ENCODE measurements at places on chromosomes 7 and 10.

- no peak overlapping the region for H3K4me3 ChIP-seq
- peak overlapping the region; percentile 6 for H3K27ac ChIP-seq
- no peaks in the 10 kb centered on the region for H3K36me3 ChIP-seq
- DNase-seq = no peak
Observed at GRCh38 chr7:158424531-158424930, 163.1 kb downstream of the PTPRN2 start.

DNA sequence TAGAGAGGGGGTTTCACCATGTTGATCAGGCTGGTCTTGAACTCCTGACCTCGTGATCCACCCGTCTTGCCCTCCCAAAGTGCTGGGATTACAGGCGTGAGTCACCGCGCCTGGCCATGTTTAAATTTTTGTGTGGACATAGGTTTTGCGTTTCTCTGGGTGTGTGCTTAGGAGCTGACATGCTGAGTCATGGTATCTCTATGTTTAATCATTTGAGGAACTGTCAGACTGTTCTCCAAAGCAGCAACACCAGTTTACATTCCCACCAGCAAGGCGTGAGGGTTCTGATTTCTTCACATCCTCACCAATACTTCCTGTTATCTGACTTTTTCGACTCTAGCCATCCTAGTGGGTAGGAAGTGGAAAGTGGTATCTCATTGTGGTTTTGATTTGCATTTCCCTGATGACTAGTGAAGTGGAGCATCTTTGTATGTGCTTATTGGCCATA, 153.7 kb downstream of the DNAJB6 start:
- no peaks in the 10 kb centered on the region for H3K27me3 ChIP-seq
- H3K36me3 ChIP-seq = no peaks in the 10 kb centered on the region
- H3K27ac ChIP-seq = peak overlapping the region; percentile 24
- peak overlapping the region; percentile 39 for H3K4me3 ChIP-seq

- no peaks in the 10 kb centered on the region for H3K4me1 ChIP-seq
- no peak overlapping the region for H3K27ac ChIP-seq
- H3K4me3 ChIP-seq = no peak overlapping the region
- H3K27me3 ChIP-seq = no peaks in the 10 kb centered on the region
Observed at GRCh38 chr7:79241288-79242060, 212.0 kb downstream of the MAGI2 start.

GRCh38 chr10:70169649-70170364, 507 bp downstream of the SAR1A start:
- peaks cover 38% of the 10 kb centered on the region for H3K4me1 ChIP-seq
- H3K27ac ChIP-seq = peak overlapping the region; percentile 97
- H3K4me3 ChIP-seq = peak overlapping the region; percentile 96
- DNase-seq = no peak
- peaks cover 2% of the 10 kb centered on the region for H3K36me3 ChIP-seq
- H3K27me3 ChIP-seq = no peaks in the 10 kb centered on the region

DNA sequence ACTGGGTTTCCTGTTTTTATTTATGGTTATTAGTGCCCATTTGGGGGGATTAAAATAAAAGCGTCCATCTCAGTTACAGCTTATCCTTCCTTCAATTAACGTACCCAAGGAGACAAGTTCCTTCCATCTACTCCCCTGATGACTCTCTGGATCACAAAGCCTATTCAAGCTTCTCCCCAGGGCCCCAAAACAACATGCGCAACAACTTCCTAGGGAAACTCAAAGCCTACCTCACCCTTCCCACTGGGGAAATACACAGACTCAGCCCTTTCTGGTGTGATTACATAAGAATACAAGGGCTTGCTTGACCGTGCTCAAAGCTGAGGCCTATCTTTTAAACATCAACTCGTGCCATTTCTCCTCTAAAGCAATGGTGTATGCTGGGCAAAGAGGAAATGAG, 112.4 kb downstream of the CDK6 start:
- DNase-seq = no peak
- H3K27ac ChIP-seq = no peak overlapping the region
- H3K4me3 ChIP-seq = no peak overlapping the region
- H3K27me3 ChIP-seq = no peaks in the 10 kb centered on the region
- H3K4me1 ChIP-seq = peaks cover 17% of the 10 kb centered on the region

GRCh38 chr10:119516381-119517234, 25.9 kb downstream of the RGS10 start:
- H3K27me3 ChIP-seq = no peaks in the 10 kb centered on the region
- peaks cover 2% of the 10 kb centered on the region for H3K36me3 ChIP-seq
- peaks cover 37% of the 10 kb centered on the region for H3K4me1 ChIP-seq

- H3K27me3 ChIP-seq = peaks cover 48% of the 10 kb centered on the region
- DNase-seq = no peak
- H3K4me1 ChIP-seq = peaks cover 5% of the 10 kb centered on the region
- no peak overlapping the region for H3K27ac ChIP-seq
Observed at GRCh38 chr10:48604039-48604990, 558 bp downstream of the ARHGAP22 start.

- no peak for DNase-seq
- peaks cover 13% of the 10 kb centered on the region for H3K27me3 ChIP-seq
- H3K27ac ChIP-seq = no peak overlapping the region
- H3K4me3 ChIP-seq = no peak overlapping the region
Observed at GRCh38 chr10:62860946-62861345, 44.8 kb upstream of the EGR2 start.

DNA sequence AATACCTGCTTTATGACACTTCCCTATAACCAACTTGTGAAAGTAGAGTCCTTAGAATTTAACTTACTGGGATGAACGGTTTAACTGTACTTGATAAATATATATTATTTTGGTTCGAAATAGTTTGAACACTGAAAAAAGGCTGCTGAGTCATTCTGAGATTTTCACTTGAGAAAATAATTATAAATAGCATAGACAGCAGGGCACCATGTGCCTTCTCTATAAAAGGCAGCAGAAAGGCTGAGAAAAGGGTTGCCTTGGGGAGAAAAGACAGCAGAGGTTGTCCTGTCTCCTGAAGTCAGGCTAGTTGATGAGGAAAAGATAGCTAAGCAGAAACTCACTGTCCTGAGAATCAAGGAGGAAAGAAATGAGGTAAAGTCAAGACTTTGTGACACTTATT, 92.4 kb downstream of the CTTNBP2 start:
- peaks cover 9% of the 10 kb centered on the region for H3K27me3 ChIP-seq
- H3K4me3 ChIP-seq = no peak overlapping the region
- no peak overlapping the region for H3K27ac ChIP-seq
- no peaks in the 10 kb centered on the region for H3K36me3 ChIP-seq

DNA sequence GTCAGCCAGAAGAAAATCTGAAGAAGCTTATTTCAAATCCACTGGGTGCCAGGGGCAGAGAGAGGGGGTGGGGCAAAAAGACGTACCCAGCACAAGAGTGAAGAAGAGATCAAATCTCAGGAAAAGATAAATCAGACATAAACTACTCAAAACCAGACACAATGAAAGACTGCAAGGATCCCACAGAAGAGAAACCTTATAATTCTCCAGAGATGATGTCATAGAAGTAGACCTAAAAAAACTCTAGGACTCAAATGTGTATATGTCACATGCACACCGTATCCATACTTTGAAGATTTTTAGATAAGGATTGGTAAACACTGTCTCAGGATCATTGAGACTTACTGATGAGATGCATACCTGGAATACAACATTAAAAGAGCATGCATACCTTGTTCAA, 98.5 kb upstream of the PIK3CG start:
- H3K4me1 ChIP-seq = peaks cover 26% of the 10 kb centered on the region
- H3K27me3 ChIP-seq = no peaks in the 10 kb centered on the region
- H3K36me3 ChIP-seq = peaks cover 2% of the 10 kb centered on the region
- no peak for DNase-seq
- peak overlapping the region; percentile 87 for H3K27ac ChIP-seq
- H3K4me3 ChIP-seq = peak overlapping the region; percentile 15

- H3K27me3 ChIP-seq = peaks cover 12% of the 10 kb centered on the region
- H3K4me3 ChIP-seq = no peak overlapping the region
- no peaks in the 10 kb centered on the region for H3K36me3 ChIP-seq
- no peak for DNase-seq
- no peaks in the 10 kb centered on the region for H3K4me1 ChIP-seq
Observed at GRCh38 chr10:58919927-58920654, 256.4 kb upstream of the PHYHIPL start.

DNA sequence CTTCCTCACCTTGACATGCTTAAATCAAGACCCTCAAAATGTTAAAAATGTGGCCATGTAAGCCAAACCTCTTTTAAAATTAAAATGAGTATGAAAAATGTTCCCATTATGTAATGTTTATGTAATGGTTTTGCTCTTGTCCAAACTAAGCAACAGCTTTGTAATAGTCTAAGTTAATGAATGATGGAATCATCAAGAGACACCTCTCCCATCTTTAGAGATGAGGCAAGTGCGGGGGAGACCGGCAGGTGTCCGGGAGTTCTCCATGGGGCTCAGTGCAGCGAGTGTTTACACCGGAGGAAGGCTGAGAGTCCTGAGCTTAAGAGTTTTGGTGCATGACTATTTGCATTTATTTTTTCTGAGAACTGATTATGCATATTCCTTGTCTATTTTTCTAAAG, 384.9 kb upstream of the RNF32 start:
- H3K36me3 ChIP-seq = no peaks in the 10 kb centered on the region
- H3K27me3 ChIP-seq = peaks cover 42% of the 10 kb centered on the region
- H3K27ac ChIP-seq = no peak overlapping the region
- no peaks in the 10 kb centered on the region for H3K4me1 ChIP-seq

- H3K36me3 ChIP-seq = no peaks in the 10 kb centered on the region
- no peak overlapping the region for H3K27ac ChIP-seq
- DNase-seq = no peak
- no peak overlapping the region for H3K4me3 ChIP-seq
- no peaks in the 10 kb centered on the region for H3K4me1 ChIP-seq
Observed at GRCh38 chr10:790821-791551, 101.5 kb upstream of the DIP2C start.

- H3K36me3 ChIP-seq = no peaks in the 10 kb centered on the region
- H3K4me1 ChIP-seq = peaks cover 8% of the 10 kb centered on the region
- no peak overlapping the region for H3K4me3 ChIP-seq
- no peak for DNase-seq
- no peak overlapping the region for H3K27ac ChIP-seq
- H3K27me3 ChIP-seq = no peaks in the 10 kb centered on the region
Observed at GRCh38 chr10:100021322-100021721, 11.6 kb upstream of the DNMBP start.

GRCh38 chr7:1939434-1940401, 269.6 kb downstream of the ELFN1 start:
- peak overlapping the region; percentile 98 for H3K27ac ChIP-seq
- peaks cover 3% of the 10 kb centered on the region for H3K36me3 ChIP-seq
- DNase-seq = no peak
- peaks cover 43% of the 10 kb centered on the region for H3K4me1 ChIP-seq
- H3K27me3 ChIP-seq = no peaks in the 10 kb centered on the region

DNA sequence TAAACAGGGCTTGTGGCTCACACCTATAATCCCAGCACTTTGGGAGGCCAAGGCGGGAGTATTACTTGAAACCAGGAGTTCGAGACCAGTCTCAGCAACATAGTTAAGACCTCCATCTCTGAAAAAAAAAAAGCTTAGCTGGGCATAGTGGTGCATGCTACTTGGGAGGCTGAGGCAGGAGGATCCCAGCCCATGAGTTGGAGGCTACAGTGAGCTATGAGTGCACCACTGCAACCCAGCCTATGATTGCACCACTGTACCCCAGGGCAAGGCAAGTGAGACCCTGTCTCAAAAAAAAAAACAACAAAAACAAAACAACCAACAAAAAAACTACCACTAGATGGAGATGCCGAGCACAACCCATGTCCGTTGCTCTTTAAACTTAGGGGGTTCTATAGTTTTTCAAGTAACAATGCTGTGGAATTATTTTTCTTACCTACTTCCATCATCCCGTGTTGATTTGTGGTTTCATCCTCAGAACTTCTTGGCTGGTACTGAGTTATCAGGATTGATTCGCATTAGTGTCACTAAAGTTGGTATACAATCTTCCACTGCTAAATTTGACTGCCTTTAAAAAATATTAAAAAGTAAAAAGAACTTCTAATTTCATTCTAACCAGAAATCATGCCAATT, 12.2 kb upstream of the REPIN1 start:
- no peak for DNase-seq
- H3K27ac ChIP-seq = peak overlapping the region; percentile 60
- no peak overlapping the region for H3K4me3 ChIP-seq
- no peaks in the 10 kb centered on the region for H3K27me3 ChIP-seq

- H3K27me3 ChIP-seq = no peaks in the 10 kb centered on the region
- no peaks in the 10 kb centered on the region for H3K4me1 ChIP-seq
- H3K4me3 ChIP-seq = no peak overlapping the region
- peaks cover 19% of the 10 kb centered on the region for H3K36me3 ChIP-seq
- H3K27ac ChIP-seq = no peak overlapping the region
- DNase-seq = no peak
Observed at GRCh38 chr7:138565451-138566114, 105.5 kb downstream of the TRIM24 start.

DNA sequence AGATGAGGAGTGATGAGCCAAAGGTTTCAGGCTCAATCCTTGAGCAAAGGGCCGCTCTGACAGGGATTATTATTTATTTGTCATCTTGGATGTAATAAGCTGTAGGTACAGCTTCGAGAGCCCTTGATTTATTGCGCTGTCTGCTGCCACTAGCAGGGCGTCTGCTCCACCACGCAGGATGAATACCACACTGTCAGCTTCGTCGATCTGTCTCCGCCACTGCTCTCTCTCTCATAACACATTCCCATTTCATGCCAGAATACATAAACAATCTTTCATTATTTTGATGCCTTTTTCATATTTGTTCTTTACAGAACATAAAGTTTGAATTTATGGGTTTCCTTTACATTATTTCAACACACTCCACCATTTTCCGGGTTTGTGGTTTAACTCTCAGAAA, 276.6 kb downstream of the LRMDA start:
- H3K36me3 ChIP-seq = no peaks in the 10 kb centered on the region
- H3K4me1 ChIP-seq = peaks cover 3% of the 10 kb centered on the region
- peaks cover 42% of the 10 kb centered on the region for H3K27me3 ChIP-seq
- no peak for DNase-seq

DNA sequence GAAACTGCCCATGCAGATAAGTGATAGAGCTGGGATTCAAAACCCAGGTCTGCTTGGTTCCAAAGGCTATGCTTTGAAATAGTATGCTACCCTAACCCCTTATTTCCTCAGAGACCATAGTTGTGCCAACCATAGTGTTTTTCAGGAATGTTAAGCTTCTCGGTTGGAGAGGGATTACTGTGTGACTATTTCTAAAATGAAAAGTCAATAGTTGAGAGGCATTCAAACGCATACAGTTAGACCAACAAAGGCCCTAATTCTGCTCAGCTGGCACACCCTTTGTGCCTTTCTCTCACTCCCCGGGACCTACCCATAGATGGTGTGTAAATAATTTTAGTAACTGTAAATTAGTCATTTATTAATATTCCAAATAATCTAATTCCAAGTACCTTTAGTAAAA, 64.6 kb upstream of the RNF148 start:
- H3K36me3 ChIP-seq = no peaks in the 10 kb centered on the region
- DNase-seq = no peak
- H3K4me3 ChIP-seq = no peak overlapping the region
- no peak overlapping the region for H3K27ac ChIP-seq

GRCh38 chr7:27527348-27527714, 135.4 kb downstream of the HIBADH start:
- no peaks in the 10 kb centered on the region for H3K27me3 ChIP-seq
- DNase-seq = no peak
- H3K4me3 ChIP-seq = no peak overlapping the region

GRCh38 chr7:127881564-127881963, 149.7 kb downstream of the LRRC4 start:
- no peaks in the 10 kb centered on the region for H3K36me3 ChIP-seq
- no peak overlapping the region for H3K27ac ChIP-seq
- H3K4me3 ChIP-seq = no peak overlapping the region
- H3K27me3 ChIP-seq = no peaks in the 10 kb centered on the region
- no peak for DNase-seq

GRCh38 chr7:94675356-94675755, 19.4 kb upstream of the SGCE start:
- no peak overlapping the region for H3K4me3 ChIP-seq
- peaks cover 19% of the 10 kb centered on the region for H3K27me3 ChIP-seq
- no peaks in the 10 kb centered on the region for H3K4me1 ChIP-seq
